IMR-90 (cell line): ENCODE measurements at places on chromosomes 12 and 14. TPM values are rescaled to one million over a fixed set of nuclear protein-coding genes. Genes with fewer than 3 reads are reported as not detected.
A peak's percentile ranks its signal among the peaks of the same experiment; 100 is the strongest.

Gene CCDC85C
- 19.0 and 22.2 TPM in 2 replicates for polyA plus RNA-seq

Gene TUNAR
- not detected in 2 replicates for polyA plus RNA-seq

DNA sequence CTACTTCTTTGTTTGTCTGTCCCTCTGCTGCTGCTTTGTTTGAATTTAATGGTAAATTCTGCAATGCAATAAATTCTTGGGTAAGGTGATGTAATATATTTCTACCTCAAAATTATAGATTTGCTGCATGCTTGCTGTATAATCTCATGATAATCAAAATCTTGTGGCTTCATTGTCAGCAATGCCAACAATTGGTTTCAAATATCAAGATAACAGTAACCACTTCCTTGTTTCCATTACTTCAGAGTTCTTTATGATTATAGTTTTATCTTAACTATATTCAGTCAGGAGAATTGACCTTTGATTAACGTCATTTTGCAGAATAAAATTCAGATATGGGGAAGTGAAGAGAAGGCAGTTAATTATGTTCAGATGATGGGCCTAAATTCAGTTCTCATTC lies 30.2 kb upstream of the RNU6-8 start:
- no peak for DNase-seq

DNA sequence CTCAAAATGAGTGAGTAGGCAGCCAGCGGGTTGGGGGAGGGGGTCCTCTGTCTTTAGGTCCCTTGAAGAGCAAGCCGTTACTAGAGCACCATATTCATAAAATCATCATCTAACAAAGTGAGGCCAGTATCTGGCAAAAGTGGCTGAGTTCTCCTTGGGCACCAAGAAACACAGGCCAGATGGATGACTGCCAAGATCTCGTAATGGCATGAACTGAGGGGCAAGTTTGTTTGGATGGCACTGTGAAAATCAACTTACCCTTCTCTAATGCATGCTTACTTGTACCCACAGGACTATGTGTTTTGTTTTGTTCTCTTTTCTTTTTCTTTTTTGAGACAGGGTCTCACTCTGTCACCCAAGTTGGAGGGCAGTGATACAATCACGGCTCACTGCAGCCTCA lies 41.6 kb downstream of the GNPTAB start:
- no peak for DNase-seq

Gene PNN
- 20.6 and 28.8 TPM in 2 replicates for polyA plus RNA-seq

Gene AJUBA
- polyA plus RNA-seq: 46.3 and 46.4 TPM in 2 replicates

Gene FAM90A1
- 0.09 and 0.11 TPM in 2 replicates for polyA plus RNA-seq

DNA sequence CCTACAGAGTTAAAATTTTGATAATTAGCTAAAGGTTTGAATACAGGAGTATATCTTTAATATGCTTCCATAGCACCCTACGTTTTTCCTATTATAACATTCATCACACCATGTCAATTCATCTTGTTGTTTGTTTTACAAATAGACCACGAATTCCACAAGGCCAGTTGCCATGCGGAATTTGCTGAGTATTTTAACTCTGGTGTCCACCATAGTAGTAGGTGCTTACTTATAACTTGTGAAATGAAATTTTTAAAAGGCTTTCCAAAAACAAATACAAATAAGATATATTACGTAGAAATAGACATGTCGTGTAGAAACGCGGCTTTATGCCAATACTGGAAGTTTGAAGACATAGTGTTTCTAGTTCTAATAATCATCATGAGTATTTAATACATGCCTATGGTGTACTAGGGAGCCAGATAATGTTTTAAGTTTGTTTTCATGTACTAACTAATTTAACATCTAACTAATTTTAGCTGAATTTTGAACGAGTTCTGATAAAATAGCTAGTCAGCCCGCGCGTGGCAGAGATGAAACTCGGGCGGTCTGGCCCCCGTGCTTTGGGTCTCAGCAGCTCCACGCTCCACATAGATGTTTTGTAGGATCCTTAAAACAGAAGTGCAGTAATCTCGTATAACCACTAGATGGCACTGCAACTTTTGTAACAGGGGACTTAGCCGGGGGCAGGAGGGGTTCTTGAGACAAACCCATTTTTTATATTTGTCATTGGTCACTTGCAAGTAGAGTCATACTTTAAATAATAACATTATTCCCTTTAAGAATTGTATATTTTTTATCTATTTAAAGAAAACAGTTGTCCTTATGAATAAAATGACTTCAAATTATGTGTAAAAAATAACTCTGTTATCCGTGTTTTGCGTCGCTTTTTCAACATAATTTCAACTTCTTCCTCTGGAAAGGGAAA lies 10.2 kb downstream of the CD69 start:
- peak; percentile 56 for DNase-seq

- DNase-seq: no peak
These were observed 53.7 kb downstream of the SOX5 start for GRCh38 chr12:23895792-23896218.

DNA sequence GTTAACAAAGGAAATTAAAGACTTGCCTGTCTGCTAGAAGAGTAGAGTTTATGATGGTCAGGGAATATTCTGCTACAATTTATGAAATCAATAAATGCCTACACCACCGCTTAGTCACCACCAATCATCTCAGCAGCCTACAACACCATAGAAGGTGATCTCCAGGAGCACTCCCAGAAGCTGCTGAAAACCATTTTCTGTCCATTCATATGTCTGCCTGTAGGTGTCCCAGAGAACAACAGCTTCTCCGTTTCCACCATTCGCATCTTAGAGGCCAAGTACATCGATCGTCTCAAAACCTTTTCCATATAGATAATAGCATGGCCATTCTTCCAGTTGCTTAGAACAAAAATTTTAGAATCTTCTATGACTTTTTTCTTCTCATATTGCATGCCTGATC lies 303.4 kb downstream of the KCNC2 start:
- DNase-seq: no peak

GRCh38 chr14:99593971-99594841 lies 9.8 kb downstream of the CCDC85C start:
- no peak for DNase-seq

DNA sequence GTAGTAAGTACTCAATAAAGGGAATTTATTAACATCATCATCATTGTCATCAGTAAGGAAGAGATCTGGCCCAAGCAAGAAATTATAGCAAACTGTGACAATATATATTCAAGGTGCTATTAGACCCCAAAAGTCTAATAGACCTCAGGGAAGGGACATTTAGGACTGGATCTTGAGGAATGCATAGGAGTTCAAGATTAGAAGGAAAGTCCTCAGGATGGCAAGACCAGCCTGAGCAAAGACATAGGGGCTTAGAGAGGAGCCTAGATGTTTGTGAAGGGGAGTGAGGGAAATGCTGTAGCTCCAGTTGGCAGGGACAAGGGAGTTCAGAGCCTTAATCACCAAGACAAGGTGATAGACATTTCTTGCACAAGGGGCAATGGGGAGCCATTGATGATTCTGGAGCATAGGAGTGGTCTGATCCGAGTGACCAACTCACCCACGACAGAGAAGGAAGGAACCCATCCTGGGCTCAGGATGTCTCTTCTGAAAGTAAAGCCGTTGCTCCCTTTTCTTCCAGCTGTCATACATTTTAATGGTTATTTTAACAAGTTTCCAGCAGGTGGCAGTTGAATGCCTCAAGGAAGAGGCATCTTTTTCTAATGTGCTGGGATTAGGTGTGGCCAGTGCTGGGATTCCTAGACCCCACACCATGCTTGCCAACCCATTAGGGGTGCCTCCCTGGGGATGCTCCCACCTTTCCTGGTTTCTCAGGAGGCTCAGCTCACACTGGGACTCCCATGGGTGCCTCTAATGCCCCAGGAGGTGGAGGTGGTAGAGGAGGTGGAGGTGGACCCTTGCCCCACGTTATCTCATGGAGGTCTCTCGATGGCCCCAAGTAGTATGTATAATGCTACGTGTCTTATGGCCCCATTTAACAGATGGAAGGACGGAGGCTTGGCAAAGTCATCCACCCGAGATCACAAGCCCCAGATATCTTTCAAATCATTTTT lies 37.8 kb downstream of the PHETA1 start:
- DNase-seq: peak; percentile 24

DNA sequence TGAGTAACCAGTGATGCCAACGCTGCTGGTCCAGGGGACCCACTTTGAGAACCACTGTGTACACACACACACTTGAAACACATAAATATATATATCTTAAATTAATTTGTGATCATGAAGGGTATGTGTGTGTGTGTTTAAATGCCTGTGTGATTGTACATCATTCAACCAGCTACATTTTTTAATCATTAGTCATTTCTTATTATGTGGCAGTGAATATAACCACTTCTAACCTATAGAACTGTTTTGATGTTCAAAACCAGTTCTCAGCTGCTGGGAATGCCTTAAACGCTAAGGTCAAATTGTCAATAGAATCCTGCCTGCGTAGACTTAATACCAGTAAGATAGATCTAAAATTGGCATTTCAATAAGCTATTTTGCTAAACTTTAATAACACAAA lies 330.0 kb downstream of the SYT1 start:
- DNase-seq: peak; percentile 30

DNA sequence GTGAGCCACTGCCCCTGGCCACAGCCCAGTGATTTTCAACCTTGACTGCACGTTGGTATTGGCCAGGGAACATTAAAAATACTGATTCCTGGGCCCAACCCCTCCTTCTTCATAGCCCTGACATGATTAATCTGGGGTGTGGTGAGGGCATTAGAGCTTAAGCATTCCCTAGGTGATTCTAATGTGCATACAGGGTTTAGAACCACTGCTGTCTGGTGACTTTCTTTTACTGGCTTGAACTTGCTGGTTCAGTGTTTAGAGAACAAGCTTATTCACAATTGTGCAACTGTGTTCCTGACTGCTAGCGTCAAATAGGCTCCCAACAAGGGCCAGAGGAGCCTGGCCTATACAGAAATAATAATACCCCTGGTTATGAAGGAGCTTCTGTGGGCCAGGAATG lies 488.8 kb upstream of the CCDC196 start:
- DNase-seq: no peak

Gene OASL
- 0.05 TPM in 1 of 2 replicates, not detected in the other for polyA plus RNA-seq

GRCh38 chr12:122333142-122334087 lies 67.1 kb upstream of the VPS33A start:
- DNase-seq: no peak

DNA sequence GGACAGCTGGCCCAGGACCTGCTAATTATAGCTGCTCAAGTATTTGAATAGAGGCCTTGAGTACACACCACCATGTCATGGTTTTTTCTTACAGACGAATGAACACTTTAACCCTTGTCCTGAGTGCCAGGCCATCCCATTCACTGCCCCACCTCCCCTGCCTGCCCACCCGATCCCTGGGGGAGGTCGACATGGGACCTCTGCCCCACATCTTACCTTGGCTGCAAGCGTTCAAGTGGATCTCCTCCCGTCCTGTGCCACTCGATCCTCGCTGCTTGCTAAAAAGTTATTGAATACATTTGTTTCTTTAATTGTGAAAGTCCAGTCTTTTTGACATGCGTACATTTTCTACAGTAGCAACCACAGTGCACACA lies 10.3 kb downstream of the RTL1 start:
- no peak for DNase-seq

DNA sequence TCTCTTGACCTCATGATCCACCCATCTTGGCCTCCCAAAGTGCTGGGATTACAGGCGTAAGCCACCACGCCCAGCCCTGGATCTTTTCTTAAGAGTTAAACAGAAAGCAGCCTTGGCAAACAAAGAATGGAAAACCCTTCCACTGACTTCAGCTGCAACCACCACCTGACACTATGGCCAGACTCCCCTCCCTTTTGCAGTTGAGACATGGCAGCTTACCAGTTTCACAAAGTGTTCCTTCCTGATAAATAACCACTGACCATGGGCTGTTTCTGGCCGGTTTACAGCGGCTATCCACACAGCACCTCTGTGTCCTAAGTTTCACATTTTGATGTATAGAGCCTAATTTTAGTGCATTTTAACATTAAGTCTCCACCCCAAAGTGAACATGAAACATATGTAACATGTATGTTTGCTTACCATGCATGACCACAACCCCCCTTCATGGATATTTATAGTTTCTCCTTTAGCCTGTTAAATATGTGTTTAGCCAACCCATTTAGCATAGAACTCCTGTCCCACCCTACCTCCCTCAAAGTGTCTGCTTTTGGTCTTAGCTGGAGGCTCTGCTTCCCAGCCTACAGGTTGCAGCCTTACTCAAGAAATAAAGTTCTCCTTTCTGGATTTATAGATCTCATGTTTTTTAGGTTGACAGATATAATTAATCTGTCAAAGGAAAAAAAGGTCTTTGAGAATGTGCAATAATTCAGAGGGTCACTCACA lies 32.7 kb upstream of the RAB21 start:
- no peak for DNase-seq

DNA sequence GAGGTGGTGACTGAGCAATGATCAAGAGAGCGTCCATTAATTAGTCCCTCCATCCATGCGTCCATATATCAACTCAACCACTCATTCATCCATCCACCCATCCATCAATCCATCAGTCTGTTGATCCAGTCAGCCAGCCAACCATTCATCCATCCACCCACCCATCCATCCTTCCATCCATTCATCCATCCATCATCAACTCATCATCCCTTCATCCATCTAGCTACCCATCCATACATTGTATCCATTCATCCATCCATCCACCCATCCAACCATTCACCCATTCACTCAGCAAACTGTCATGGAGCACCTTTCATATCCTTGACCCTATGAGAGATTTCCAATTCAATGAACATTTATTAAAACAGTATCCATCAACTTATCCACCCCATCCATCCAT lies 28.1 kb downstream of the MAP1LC3B2 start:
- no peak for DNase-seq

- DNase-seq: no peak
These were observed 242.7 kb upstream of the SFSWAP start for GRCh38 chr12:131468206-131468605.

Gene PPP1R36
- 0.15 and 0.19 TPM in 2 replicates for polyA plus RNA-seq

Gene OAS3
- 6.9 and 7.8 TPM in 2 replicates for polyA plus RNA-seq

Gene MYL2
- not detected in 2 replicates for polyA plus RNA-seq
